Right kidney (tissue), 9 donors: ENCODE measurements at places on chromosomes 16 and 17.

DNA sequence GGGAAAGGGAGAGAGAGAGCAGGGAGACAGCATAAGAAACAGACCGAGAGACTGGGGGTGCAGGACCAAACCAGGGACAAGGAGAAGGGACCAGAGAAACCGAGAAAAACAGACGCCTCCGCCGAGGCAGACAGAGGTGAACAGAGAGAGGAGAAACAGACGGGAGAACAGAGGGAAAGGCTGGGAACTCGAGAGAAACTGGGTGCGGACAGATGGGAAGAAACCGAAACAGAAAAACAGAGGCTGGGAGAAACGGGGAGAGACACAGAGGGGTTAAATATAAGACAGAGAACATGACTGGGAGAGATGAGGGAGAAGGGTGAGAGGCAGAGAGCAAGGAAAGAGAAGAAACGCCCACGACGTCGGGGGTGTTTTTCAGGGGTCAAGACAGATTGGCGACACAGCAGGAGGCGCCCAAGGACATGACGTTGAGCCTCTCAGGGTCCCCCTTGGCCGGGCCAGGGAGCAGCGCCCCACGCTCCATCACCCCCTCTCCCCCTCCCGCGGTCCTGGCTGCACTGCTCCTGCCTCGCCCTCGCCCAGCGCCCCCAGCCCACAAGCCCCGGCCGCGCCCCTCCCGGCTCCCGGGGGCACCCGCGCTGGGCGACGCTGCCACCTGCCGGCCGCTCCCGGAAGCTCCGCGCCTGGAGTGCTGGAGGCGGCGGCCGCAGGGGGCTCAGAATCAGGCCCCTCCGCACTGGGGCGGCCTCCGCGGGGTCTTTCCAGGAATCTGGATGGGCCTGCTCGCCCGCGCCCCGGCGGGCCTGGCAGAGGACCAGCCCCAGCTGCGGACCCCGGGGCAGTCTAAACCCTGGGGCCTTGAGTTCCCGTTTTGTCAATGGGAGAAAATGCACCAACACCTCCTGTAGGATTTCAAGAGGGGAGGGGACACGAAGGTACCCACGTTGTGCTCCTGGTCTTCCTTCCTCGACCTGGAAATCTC, 1.3 kb upstream of the TMEM92 start:
- DNase-seq, result peak; percentile 73

DNA sequence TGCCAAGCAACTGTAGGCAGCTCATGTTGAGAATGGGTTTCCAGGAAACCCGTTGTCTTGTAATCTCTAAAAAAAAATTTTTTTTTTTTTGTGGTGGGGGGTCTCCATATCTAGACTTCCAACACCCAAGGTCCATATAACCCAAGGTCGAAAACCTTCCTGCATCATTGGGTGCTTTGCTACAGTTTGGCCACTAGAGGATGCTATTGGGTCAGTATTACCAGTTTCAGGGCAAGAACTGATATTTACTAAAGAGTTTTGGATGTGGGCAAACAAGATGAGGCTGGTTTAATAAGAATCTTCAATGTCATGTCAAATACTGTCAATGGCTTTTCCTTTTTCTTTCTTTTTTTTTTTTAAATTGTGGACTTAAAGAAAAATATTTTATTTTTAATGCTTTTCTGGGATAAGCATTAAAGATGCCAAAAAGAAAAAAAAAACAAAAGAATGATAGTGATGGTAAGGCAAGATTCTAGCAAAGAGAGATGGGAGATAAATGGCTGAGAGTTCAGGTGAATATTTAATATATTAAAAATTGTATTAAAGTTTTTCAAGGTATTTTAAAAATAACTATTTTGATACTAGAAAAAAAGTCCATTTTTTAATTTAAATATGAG, 62.2 kb downstream of the DHRS7C start:
- DNase-seq, result peak; percentile 40

DNA sequence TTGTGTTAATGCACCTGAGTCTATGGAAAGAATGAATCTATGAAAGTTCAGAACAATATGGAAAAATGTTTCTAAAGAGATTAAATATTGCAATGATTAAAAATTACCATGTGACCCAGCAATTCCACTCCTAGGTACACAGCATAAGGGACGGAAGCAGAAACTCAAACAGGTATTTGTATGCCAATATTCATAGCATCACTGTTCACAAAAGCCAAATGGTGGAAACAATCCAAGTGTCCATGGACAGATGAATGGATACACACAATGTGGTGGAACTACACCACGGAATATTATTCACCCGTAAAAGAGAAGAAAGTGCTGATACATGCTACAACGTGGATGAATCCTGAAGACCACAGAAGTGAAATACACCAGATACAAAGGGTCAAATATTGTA, 37.7 kb downstream of the VPS53 start:
- DNase-seq, result no peak

DNA sequence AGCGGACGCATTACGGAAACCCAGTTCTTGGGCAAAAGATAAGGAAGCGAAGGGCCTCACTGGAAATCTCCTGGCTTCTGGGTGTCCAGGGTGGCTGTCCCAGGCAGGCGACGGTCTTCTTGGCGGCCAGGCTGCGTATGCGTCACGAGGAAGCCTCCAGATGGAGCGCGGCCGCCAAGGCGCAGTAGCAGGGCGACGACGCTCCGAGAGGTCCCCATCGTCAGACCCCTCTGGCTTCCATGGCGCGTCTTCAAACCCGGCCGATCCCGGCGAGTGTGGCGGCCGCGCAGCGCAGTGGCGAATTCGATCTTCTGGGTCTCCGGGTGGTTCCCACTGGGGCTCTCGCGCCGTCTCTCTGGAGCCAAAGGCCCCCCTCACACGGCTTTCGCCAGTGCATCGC, 13.8 kb upstream of the ANKRD40CL start:
- peak; percentile 41 for DNase-seq

- DNase-seq, result no peak
Observed at GRCh38 chr16:54389836-54390494, 103.4 kb upstream of the IRX3 start.

DNA sequence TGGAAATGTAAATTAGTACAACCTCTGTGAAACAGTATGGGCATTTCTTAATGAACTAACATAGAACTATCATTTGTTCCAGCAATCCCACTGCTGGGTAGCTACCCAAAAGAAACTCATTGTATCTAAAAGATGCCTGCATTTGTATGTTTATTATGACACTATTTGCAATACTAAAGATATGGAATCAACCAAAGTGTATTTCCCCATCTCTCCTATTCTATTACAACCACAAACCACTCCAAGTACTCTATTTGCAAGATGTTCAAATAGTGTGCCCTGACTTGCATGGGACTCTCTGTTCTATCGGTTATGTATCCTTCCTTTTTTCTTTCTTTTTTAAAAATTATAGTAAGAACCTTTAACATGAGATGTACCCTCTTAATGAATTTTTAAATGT, 845.2 kb downstream of the CDH11 start:
- no peak for DNase-seq
